Activated CD4-positive, CD25-positive, alpha-beta regulatory T cell (primary cell): ENCODE measurements at places on chromosomes 11 and 22.

DNA sequence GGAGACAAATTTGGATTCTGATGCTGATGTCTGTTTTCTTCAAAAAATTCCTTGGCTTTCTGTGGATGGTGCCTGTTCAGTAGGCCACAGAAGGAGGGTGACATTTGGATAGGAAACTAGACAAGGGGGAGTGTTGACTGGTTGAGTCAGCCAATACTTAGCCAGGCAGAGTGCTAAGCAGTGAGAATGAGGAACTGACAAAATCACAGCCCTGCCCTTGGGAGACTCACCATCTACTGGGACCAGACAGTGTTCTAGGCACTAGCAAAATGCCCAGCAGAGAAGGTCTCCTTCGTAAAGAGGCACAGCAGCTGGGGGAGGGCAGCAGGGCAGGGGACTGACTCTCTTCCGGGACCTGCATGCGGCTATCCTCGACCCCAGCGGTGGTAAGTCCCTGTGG is 190.2 kb downstream of the DSCAML1 start:
- no peak for DNase-seq

DNA sequence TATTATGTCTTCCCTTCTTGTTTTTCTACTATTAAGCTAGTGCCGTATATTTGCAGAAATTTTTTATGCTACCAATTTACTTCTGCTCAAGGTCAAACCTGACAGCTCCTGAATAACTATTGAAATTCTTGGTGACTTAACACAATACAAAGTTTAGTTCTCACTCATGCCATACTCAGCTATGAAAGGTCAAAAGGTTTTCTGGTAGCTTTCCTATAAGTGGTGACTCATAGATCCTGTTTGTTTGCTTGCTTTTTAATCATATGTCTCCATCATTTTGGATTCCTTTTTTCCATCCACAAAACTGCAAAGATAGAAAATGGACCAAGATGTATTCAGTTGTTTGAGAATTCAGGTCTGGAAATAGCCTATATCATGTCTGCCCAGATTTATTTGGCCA is 855.8 kb upstream of the LRRC4C start:
- DNase-seq = no peak

DNA sequence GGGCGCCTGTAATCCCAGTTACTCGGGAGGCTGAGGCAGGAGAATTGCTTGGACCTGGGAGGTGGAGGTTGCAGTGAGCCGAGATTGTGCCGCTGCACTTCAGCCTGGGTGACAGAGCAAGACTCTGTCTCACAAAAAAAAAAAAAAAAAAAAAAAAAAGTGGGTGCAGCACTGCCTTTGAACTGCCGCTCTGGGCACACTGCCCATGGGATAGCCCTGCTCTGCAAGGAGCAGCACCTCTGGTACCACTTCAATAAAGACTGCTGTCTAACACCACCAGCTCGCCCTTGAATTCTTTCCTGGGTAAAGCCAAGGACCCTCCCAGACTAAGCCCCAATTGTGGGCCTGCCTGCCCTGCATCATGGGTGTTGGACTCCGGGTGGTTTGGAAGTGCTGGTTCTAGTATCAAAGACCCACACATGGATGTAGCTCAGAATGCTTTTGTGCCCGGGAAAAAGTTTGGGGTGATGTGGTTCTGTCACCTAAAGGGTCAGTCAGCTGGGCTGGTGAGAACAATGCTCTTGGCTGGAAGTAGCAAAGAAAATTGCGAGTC is 444.3 kb downstream of the TBC1D22A start:
- DNase-seq = no peak

- DNase-seq = no peak
These were observed 1331.1 kb upstream of the RAG2 start for GRCh38 chr11:37929100-37929653.

DNA sequence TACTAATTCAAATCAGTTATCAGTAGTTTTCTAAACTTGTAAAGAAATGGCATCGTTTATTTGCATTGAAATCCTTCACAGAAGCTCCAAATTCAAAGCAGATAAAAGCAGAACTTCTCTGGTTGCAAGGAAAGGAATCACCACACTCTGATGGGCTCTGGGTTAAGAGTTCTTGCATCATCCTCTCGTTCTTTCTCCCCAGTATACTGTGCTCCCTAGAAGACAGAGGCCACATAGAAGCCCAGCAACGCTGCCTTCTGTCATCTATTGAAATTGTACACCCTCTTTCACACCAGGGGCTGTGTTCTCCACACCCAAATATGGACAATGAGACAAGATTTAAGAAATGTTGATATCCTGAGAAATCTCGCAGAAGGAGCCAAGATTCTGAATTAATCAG is 29.3 kb downstream of the FAT3 start:
- no peak for DNase-seq
